ENCODE measurements at places on chromosomes 2 and 18.

GRCh38 chr18:47604021-47604420 lies 326.4 kb downstream of the SMAD2 start:
- DNase-seq: no peak

- no peak for DNase-seq
These were observed 181.8 kb downstream of the PHLPP1 start for GRCh38 chr18:62897153-62897552.

DNA sequence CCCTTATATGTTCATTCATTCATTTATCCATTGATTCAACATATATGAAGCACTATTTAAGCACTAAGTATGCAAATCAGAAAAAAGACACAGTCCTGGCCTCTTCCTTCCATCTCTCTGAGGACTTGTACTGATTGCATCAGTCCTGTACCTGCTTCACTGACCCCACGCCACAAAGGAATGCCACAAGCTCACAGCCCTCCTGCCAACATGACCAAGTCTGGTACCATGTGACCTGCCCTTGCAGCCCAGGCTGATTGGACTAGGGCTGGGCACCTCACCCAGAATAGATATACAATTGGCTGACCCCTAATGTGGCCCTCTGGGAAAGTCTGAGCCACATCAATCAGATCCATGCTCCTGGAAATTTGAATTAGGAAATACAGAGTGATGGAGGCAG lies 196.6 kb downstream of the AGPS start:
- no peak for DNase-seq

DNA sequence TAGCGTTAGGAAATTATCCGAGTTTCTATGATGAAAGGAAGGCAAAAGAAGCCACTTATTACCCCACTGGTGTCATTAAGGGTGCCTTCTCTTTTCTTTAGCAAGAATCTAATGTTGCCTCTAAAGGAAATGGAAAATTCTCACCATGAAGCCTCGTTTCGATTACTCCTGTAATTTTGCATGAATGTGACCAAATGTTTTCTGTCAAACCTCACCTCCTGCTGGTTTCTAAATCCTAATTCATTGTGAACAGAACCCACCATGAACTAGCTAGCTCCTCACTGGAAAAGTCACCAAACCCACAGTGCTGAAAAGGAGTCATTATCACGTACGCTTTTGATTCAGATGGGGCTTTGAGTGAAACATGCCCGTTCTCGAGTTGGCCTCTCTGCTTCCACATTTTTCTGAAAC lies 119.9 kb downstream of the COPS8 start:
- no peak for DNase-seq
